ENCODE measurements at places on chromosomes 16 and 17.

- DNase-seq = no peak
These were observed 6.0 kb downstream of the ZNF213 start for GRCh38 chr16:3140603-3141427.

DNA sequence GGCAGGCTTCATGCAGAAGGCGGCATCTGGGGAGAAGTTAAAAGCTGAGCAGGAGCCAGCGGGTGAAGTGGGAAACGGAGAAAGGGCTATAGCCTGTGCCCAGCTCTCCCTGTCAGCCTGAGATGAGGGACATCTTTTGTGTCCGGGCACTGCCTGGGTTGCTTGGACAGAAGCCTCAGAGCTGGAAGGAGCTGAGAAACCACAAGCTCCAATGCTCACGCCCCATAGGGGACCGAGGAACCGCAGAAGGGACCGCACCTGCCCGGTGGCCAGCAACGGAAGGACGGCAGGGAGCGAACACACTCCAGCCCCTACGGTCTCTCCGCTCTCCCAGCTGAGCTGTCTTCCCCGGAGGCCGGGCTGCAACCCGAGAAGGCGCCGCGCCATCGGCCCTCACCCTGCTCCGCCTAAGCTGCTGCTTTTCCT lies 175.8 kb downstream of the NPIPB11 start:
- no peak for DNase-seq

GRCh38 chr17:28949185-28950016 lies 1.9 kb downstream of the PHF12 start:
- DNase-seq = no peak

- no peak for DNase-seq
These were observed 20.2 kb upstream of the SHISA9 start for GRCh38 chr16:12881182-12881581.

DNA sequence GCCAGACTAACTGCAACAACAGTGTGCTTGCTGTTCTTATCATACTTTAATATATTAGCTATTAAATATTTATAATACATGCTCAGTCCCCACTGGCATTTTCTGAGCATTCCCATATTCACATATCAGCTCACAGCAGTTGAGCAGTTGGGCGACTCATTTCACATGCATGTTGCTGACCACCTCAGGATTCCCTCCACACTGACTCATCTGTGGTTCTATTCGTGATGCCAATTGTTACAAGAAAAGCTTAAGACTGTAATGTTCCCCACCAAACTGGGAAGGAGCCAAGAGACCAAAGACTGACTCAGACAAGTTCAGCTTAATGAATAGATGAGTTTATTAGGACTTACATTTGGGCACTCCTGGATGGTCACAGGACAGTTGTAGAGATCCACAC lies 100.3 kb upstream of the KIF2B start:
- DNase-seq = no peak

DNA sequence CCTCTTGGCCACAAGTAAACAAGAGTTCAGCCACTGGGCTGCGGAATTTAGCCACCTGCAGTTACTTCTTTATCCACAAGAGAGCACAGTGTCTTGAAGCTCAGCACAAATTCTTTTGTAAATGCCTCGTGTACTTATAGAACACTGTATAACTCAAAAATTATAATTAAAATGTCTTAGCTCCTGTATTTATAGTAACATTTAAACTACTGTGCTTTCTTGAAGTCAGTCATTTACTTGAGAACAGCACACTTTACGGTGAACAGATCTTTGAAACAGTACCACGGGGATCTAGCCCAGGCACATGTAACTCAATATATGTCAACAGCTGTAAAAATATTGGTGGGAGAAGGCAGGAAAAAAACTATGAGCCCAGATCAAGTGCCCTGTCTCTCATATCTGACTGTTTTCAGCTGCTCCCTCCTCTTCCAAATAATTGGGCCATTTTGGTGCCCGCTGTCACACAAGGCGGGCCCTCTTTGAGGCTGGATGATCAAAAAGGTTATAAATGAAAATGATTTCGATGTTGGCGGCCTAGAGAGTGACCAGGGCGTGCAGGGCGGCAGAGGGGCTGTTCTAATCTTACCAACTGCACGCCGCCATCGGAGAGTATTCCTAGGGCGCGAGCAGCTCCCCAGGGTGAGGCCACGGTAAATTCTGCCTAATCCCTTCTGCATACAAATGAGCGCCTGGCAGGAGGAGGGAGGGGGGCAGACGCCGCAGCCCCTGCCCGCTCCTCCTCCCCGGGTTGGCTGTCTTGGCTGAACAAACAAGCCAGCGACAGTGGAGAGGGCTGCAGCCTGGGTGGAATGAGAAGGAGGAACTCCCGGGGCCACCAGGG lies 183.2 kb downstream of the C16orf78 start:
- DNase-seq = peak; percentile 25
